NAMALWA (cell line): ENCODE measurements at places on chromosomes 6 and 20.
A peak's percentile ranks its signal among the peaks of the same experiment; 100 is the strongest.

GRCh38 chr6:118810420-118811027 lies 83.4 kb upstream of the ASF1A start:
- DNase-seq, result peak; percentile 23

GRCh38 chr6:34484899-34485298 lies 19.0 kb downstream of the PACSIN1 start:
- peak; percentile 75 for DNase-seq

DNA sequence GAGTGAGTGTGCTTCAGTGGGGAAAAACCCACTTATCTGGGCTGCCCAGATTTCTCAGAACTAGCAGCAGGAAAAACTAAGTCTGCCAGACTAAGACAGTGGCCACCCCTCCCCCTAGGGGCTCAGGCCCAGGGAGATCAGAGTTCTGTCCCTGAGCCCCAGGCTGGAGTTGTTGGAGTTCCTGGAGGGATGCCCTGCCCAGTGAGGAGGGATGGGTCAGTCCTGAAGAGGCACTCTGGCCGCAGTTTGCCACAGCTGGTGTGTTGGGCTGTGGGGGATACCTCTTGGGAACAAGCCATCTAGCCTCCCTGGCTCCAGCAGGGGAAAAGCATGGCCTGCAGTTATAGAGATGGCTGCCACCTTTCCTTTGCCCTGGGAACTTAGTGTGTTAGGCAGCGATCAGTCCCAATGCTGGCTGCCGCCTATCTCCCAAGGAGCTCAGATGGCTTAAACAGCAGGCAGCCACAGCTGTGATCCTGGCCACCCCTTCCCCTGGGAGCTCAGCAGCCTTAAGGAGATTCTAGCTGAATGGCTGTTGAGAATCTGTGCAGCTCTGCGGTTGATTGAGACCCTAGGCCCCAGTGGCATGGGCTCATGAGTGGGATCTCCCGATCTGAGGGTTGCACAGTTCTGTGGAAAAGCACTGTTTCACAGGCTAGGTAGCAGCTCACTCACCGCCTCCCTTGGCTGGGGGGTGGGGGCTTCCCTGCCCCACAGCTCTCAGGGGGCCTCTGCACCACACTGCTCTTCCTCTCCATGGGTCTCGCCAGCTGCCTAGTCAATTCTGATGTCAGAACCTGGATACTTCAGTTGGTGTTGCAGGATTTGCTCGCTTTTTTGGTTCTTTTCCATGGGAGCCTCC lies 13.2 kb downstream of the SIRPG start:
- DNase-seq, result no peak

GRCh38 chr20:60249436-60249835 lies 291.2 kb downstream of the CDH26 start:
- DNase-seq, result no peak

- DNase-seq, result no peak
These were observed 1.1 kb upstream of the PHF10 start for GRCh38 chr6:169725125-169726048.

DNA sequence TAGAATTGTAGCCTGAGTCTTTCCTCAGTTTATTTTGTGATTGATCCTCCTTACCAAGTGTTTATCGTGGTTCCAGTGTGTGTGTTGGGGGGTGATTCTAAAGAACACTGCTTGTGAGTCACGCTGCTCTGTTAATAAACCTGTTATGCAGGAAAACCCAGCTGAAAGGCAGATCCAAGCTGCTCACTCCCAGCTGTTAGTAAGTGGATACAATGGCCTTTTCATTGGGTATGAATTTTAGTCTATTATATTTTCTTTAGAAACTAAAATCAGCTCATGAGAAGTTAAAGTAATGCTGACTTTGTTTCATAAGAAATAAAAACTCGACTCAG lies 12.2 kb upstream of the DSTN start:
- no peak for DNase-seq

GRCh38 chr6:40958738-40959137 lies 80.3 kb downstream of the UNC5CL start:
- DNase-seq, result no peak

GRCh38 chr6:73451223-73452106 lies 632 bp downstream of the CGAS start:
- peak; percentile 25 for DNase-seq

- no peak for DNase-seq
These were observed 219.1 kb downstream of the PHACTR1 start for GRCh38 chr6:12935637-12936036.

- no peak for DNase-seq
These were observed 219.9 kb downstream of the ALDH8A1 start for GRCh38 chr6:134730013-134730412.

- DNase-seq, result no peak
These were observed 28.1 kb downstream of the PTPN1 start for GRCh38 chr20:50538276-50538675.

GRCh38 chr6:116218172-116218633 lies 35.7 kb downstream of the TSPYL4 start:
- DNase-seq, result peak; percentile 42

DNA sequence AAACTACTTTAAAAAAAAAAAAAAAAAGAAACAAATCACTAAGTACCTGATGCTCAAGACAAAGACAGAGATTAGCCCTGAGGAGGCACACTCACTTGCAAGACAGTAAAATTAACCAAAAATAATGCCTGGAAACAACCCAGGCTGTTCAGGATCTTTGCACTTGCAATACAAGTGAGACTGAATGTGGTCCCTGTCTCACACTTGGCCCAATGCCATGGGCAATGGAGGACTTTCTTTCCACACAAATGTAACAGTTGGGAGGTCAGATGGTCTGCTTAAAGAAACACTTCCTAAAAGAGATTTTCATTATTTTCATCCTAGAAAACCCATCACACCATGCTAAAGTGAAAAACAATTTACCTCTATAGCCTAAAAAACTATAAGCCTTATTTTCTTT lies 16.2 kb downstream of the STAU1 start:
- DNase-seq, result no peak

DNA sequence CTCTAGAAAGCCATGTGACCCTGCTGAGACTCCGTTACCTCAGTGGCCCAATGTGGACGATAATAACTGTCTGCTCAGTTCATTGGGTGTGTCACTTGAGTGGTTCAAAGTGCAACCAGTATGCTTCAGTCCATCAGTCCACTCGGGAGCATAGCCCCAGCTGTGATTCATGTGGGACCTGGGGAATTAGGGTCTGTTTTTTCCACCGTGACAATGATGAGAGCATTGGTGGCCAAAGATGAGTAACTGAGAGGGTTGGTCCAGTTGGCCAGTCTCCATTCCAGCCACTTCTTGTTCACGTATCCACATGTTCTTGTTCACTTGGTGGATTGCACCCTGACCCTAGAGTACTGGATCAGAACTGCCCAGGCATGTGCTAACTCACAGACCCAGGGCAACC lies 403.6 kb downstream of the CD83 start:
- no peak for DNase-seq

- DNase-seq, result no peak
These were observed 72.4 kb upstream of the TBC1D7 start for GRCh38 chr6:13400772-13401171.

GRCh38 chr6:74071214-74071613 lies 375.2 kb downstream of the CD109 start:
- no peak for DNase-seq

DNA sequence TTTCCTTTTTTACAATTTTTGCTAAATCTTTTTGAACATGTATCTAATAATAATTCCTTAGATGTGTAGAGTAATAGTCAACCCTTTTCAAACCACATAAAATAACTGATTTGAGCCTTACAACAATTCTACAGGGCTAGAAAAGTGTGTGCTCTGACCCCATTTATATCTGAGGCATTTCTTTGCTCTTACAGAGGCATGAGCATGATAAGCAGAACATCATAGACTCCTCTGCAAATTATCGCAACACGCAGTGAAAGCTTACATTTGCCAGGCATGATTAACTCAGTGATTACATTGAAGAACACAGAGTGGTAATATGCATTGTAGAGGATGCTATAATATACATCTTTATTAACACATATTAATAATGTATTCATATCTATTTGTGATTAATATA lies 120.4 kb downstream of the SIM1 start:
- no peak for DNase-seq

- no peak for DNase-seq
These were observed at the start of gene C20orf144 for GRCh38 chr20:33662172-33662571. TSS of gene C20orf144 (plus strand) at chr20:33662327. CDS start at chr20:33662346, 19 bp downstream.

DNA sequence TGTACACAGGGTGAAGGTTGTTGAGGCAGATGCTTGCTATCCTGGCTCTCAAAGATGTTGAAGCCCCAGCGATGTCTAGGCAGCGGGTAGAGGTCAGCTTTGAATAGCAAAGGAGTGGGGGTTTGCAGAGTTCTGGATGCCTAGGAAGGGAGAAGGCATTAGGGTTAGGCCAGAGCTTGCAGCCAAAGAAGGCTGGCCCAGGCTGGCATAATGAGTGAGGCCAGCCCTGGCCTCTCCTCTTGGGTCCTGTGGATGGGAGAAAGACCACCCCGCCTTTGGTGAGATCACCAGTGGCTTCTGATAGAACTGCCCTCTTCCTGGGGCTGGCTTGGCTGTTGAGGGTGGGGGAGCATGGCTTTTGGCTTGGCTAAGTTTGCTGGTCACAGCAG lies 406 bp upstream of the WFDC5 start:
- no peak for DNase-seq

DNA sequence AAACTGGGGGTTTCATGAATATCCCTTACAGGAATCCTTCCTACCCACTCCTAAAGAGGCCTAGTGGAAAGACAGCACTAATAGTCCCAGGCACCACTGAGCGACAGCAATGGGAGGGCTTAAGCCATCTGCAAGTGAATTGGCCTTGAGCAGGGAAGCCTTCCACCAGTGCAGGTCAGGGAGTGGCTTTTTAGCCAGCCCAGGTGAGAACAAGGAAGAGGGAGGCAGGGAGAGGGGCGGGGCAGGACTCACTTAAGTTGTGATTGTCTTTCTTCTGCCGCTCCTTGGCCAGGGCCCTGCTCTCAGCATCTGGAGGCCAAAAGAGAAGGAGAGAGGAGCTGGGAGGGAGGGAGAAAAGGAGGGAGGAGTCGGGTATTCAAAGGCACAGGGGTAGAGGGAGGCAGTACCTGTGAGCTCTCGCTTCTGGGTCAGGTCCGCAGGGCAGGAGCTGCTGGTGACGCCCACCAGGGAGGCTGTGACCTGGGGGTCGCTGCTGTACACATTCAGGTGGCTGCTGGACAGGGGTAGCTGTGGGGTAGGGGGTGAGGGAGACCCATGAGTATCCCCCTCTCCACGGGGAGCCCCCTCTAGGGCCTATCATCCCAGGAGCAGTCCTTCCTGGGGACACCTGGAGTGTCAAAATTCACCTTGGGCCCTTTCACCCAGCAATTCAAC lies 47.8 kb downstream of the TFEB start:
- no peak for DNase-seq

DNA sequence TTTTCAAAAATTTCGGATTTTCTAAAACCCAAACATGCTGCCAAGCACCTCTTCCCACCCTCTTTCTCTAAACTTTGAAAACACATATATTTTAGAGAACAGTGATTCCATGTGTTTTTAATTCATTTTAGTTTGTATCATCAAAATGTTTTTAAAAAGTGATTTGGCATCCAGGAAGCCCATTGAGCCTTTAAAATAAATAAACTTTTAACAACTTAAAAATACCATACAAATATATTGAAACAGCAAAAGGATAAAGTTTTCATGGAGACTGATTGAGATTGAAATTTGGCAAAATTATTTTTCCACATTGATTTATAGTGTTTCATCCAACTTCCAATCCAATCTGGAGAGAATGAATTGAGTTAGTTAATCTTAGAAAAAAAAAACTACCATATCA lies 374.7 kb downstream of the CD109 start:
- DNase-seq, result no peak

DNA sequence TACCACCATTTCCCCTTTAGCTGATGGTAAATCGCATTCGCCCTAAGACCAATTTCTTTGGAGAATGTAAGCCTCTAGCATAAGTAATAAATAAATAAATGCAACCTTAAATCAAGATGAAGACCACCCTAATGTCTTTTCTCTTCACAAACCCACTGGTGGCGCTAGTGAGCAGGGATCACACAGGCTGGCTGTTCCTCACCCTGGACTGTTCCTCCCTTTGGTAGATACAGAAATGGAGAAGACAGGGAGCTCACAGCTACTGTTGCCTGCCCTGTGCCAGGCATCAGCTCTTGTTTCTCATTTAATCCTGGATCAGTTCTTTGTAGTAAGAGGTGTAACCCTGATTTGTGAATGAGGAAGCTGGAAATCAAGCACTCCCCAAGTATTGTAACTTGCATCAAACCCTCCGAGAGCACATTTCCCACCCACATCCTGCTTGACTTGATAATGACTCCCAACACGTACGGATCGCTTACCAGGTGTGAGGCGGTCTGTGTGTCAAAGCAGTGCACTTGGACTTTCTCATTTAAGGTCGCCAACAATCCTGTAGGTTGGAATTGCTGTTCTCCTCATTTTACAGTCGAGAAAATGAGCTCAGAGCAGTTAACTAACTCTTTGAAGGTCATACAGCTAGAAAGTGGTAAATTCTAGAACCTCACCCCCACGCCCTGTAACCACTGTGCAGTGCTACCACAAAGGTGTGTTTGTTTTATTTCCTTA lies 236.1 kb downstream of the TSHZ2 start:
- DNase-seq, result peak; percentile 40

GRCh38 chr20:1757606-1758512 lies 100.3 kb upstream of the SIRPG start:
- DNase-seq, result no peak

DNA sequence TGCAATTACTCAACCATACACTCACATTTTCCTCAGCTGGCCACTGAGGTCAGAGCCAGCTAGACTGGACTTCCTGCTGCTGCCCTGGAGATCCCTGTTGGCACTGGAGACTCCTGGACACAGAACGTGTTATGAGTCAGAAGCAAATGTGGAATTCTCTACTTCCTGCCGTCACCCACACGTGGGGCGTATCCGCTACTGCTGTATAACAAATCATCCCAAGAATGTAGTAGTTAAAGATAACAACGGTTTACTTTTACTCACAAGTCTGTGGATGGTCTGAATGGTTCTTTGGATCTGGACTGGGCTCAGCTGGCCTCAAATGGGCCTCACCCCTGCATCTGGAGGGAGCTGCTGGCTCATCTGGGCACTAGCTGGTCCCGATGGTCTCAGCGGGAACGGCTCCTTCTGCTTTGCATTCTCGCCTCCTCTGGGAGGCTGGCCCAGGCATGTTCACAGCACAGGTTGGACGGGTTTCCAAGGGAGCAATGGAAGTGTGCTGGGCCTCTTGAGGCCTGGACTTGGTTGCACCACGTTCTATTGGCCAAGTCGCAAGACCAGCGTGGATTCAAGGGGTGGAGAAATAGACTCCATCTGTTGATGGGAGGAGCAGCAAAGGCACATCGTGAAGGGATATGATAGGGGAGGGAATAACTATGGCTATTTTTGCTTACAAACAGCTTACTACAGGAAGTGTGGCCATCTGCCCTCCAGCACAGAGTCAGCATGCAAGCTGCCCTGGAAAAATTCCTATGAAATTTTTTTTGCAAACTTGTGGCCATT lies 118.5 kb downstream of the SNX5 start:
- DNase-seq, result no peak
